ENCODE measurements at places on chromosomes 11 and 22.
A peak's percentile ranks its signal among the peaks of the same experiment; 100 is the strongest.

GRCh38 chr11:115741376-115742107 lies 237.3 kb upstream of the CADM1 start:
- DNase-seq, result no peak

DNA sequence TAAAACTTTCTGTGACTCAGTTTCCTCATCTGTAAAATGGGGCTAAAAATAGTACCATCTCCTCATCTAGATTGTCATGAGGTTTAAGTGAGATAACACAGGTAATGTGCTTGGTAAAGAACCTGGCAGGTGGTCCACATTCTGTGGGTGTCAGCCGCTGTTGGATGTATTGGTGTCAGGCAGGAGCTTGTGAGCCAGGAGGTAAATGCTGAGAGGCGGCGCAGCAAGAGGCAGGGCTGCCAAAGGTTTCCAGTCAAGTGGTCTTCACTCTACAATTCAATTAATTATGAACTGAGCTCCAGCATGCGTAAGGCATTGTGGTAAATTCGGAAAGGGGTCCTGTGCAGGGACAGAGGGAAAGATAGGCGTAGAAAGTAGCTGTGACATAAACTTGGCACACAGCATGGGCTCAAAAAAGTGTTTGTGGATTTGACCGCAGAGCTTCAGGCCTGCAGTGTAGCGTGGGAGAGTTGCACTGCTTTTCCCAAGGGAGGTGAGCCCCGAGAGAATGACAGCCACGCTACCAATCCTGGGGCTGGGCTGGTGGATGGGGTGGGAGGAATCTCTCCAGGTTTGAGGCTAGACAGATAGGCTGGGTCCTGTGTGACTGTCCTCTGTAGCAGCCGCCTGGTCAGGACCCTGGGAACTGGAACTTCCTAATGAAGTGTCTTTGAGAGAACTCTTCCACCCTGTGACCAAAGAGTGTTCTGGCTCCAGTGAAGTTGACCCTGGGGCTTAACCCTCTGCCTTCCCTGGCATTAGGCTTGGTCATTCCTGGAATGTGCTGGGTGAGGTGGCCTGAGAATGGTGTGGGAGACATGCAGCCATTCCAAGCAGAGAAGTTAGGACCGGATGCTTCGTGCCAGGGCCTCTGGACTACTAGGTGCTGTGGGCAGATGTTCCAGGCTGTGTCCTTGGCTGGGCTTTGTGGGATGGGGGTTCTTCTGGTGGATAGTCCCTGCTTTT lies 122.4 kb downstream of the FEZ1 start:
- no peak for DNase-seq

GRCh38 chr11:11946878-11947277 lies 61.5 kb downstream of the DKK3 start:
- DNase-seq, result no peak

DNA sequence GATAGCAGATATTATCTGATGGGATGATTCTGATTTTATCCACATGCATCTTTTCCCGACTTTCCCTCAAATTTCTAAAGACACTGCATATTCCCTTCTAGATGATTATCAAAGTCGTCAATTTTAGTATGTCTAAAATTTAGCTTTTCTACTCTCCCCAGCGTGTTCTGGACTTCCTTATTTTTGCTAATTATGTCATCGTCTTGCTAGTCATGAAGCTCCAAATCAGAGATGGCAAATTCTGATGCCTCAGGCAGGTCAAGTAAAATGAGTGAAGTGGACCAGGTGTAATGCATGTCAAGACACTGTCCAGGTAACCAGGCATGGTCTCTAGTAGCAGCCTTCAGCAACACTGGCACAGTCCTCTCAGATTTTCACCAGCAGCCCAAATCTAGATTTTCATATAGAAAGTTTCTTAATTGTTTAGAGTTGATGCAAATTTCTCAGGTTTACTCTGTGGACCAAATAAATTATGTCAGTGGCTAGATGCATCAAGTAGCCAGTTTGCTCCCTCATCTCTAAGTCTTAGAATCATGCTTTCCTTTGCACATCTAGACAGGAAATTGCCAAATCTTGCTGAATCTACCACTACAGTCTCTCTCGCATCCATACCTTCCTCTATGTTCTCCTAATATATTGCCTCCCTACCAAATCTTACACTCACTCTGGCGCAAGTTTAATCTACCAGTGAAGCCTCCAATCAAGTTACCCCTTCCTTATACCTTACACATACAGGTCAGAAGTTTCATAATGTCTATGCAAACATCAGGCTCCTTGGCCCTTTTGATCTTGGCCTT lies 10.6 kb downstream of the HSD17B12 start:
- no peak for DNase-seq

DNA sequence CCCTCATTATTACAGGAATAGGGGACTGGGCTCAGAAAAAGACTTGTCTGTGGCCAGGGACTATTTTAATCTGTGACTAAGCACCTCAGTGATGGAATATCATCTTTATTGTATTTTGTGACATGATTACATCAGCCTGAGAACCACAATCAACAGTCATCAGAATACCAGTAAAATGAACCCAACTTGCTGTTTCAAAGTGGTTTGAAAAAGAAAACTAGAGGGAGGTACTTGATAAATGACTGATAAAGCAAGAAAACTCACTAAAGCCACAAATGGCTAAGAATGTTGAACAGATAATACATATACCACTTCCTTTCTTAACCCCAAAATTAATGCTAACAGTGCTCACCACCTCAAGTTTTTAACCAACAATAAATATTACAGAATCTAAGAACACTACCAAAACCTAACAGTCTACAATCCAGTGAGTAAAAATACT lies 155.7 kb downstream of the ATG16L2 start:
- no peak for DNase-seq

GRCh38 chr22:39723463-39723862 lies 152.9 kb downstream of the CACNA1I start:
- DNase-seq, result no peak

- no peak for DNase-seq
Observed at GRCh38 chr11:18171377-18172000, 1.1 kb upstream of the MRGPRX4 start.

GRCh38 chr11:126776119-126776518 lies 224.5 kb downstream of the KIRREL3 start:
- DNase-seq, result no peak

- no peak for DNase-seq
Observed at GRCh38 chr22:46007848-46008261, 30.9 kb upstream of the WNT7B start.

DNA sequence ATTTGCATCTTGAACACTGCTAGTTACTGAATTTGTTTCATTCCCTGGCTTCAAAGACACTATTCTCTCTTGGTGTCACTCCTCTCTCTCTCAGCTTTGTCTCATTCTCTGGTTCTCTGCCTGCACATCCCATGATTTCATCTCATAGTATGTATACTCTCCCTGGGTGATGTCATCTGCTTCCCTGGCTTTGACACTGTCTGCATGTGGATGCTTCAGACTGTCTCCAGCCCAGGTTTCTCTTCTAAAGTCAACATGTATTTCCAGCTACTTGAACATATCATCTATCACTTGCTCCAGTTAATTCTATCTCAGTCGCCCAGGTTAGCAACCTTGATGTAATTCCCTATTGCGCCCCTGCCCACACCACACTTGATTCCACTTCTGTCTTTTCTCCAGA lies 9.3 kb upstream of the ACAT1 start:
- DNase-seq, result no peak

GRCh38 chr22:40628354-40629042 lies 8.0 kb downstream of the MRTFA start:
- DNase-seq, result no peak

GRCh38 chr11:38538866-38539680 lies 1941.0 kb upstream of the RAG2 start:
- no peak for DNase-seq

- no peak for DNase-seq
Observed at GRCh38 chr11:100930185-100930778, 199.3 kb downstream of the PGR start.

DNA sequence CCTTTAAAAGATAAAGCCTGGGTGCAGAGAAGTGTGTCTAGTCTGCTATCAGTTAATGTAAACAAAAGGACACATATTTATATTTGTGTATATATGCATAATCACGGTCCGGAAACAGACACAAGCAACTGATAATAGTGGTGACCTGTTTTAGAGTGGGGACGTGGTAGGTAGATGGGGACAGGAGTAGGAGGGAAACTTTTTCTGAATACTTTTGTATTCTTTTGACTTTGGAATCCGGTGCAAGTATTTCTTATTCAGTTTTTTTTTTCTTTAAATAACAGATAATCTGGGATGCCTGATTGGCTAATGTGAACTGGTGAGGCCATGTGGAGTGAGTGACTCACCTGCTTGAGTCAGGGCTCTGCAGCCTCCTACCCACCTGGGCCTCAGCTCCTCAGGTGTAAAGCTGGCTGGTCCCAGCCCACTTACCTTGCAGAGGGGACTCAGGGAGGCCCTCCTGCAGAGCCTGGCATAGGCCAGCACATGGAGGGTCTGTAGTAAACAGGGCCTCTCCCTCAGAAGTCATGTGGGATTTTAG lies 15.3 kb downstream of the MICAL2 start:
- DNase-seq, result no peak

DNA sequence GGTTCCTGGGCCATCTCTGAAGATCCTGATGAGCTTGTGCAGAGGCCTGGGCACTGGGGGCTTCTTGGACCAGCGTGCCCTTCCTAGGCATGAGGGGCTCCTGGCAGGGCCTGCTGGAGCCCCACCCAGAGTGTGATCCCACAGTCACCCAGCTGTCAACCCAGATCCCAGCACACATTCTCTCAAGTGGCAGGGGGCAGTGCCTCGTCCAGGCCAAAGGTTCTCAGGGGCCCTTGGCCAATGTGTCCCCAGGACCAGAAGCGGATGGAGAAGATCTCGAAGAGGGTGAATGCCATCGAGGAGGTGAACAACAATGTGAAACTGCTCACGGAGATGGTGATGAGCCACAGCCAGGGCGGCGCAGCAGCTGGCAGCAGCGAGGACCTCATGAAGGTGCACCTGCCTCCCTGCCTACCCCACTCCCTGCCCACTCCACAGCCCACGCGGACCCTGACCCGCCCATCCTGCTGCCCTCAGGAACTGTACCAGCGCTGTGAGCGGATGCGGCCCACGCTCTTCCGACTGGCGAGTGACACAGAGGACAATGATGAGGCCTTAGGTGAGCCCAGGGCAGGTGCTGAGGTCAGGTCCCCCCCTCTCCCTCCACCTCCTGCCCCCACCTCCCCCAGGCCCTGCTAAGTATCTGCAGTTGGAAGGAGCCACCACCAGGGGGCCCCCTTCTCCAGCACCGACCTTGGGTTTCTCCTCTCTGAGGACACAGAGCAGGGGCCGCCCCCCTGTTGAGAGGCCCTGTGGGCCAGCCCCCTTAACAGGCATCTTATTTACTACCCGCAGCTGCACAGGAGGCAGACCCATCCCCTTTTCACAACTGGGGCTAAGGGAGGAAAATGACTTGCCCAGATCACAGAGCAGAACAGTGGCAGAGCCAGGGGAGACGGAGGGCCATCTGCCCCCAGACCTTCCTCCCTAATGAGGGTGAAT lies 14.7 kb downstream of the GGA1 start:
- DNase-seq, result peak; percentile 66

GRCh38 chr11:6812390-6813005 lies 13.0 kb upstream of the OR6A2 start:
- DNase-seq, result no peak

DNA sequence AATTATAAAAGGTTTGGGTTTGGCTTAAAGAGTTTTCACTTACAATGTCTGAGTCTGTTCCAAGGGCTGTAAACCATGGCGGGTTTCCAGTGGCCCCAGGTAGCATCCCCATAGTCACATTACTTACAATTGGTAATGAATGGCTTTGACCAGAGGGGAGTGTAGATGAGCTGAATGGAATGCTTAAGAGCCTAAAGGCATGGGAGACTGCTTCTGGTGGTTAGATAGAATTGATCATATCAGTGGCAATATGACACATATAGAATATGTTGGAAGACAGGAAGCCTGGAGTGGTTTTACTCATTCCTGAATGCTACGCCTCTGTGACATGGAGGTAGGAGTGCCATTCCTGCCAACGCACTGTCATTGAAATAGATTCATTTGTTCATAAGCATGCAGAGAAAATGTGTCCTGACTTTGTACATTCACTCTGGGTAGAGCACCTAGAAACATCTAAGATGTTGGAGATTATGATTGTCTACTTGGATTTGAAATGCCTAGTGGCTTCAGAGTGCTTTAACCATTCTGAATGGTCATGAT lies 183.3 kb downstream of the BLID start:
- no peak for DNase-seq

GRCh38 chr11:123426789-123427188 lies 3.3 kb upstream of the GRAMD1B start:
- DNase-seq, result no peak

- DNase-seq, result no peak
Observed at GRCh38 chr11:102244681-102245409, 72.4 kb upstream of the BIRC3 start.

DNA sequence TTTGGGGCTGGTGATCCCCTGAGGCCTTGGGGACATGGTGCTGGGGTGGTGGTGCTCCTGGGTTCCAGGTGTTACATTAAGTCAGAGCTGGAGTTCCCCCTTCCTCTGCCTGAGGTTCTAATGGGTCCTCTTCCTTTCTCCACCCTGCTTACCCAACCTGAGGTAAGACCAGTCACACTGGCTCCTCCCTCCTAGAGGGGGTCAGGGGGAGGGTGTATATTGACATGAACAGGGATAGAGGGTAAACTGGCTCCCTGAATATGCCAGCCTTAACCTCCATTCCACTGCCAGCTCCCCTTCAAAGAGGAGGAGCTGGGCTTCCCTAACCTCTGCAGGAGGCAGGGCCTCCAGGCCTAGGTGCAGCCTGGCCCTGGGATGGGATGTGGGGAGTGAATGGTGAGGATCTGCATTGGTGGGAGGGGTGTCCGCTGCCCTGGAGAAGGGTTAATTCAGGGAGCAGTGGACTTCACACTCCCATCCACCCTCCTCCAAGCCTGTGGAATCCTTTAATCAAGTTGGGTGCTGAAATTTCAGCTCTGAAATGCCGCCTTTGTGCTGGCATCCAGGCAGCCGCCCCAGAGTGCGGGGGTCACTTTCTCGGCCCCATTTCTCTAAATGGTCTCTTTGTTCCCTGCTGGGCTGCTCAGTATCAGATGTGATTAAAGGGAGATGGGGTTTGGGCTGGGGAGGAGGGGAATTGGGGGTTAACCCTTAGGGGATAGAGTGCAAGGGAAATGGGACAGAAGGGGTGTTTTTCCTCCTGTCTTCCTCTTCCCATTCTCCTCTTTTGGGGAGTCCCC lies 15.2 kb downstream of the POLR2F start:
- no peak for DNase-seq

- no peak for DNase-seq
Observed at GRCh38 chr11:31826536-31827438, 15.7 kb upstream of the PAX6 start.
